ENCODE measurements at places on chromosomes 2 and 18. TPM values are rescaled to one million over a fixed set of nuclear protein-coding genes. Genes with fewer than 3 reads are reported as not detected.

XDH gene
- total RNA-seq = 0.96 TPM

SYT4 gene
- not detected for total RNA-seq

PRKAG3 gene
- total RNA-seq = not detected

TLX2 gene
- total RNA-seq = 0.47 TPM

ERCC3 gene
- total RNA-seq = 46.3 TPM

GCC2 gene
- total RNA-seq = 14.3 TPM

MOB1A gene
- 72.4 TPM for total RNA-seq

CPLX4 gene
- not detected for total RNA-seq

TMEM198 gene
- 0.71 TPM for total RNA-seq

VIL1 gene
- 0.44 TPM for total RNA-seq

HOXD13 gene
- total RNA-seq = 0.24 TPM

LIPG gene
- total RNA-seq = 0.32 TPM
